ENCODE measurements at places on chromosomes 2 and 18.

DNA sequence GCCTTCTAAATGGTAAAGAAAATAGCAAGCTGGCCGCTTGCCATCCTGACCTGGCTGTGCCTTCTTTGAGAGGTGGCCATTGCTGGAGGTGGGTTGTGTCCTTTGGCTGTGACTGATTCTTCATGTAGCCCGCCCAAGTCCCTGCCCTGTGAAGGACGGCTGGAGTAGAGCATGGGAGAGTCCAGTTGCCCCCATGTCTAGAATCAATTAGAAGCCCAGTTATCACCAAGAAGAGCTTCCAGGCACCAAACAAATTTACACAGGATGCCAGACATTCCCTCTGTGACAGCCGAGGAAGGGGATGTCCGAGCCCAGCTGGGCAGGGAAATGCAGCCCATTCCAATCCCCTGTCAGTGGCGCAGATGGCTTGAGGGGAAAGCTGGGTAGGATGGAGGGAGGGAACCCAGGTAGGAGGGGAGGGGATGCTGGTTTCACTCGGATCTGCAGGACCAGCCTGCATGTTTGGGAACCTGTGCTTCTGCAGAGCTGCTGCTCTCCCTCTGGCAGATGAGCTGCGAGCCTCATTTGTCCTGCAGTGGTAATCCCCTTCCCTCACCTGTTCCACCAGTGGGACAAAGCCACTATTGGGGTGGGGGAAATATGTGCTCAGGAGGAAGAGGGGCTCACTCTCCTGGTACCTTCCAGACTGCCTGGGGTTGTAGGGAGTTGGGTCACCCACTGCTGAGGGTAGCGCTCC is 25.7 kb upstream of the ASB18 start:
- no peak for DNase-seq

- DNase-seq, result peak; percentile 84
Measured at GRCh38 chr2:135694711-135695110, 46.9 kb upstream of the UBXN4 start.

DNA sequence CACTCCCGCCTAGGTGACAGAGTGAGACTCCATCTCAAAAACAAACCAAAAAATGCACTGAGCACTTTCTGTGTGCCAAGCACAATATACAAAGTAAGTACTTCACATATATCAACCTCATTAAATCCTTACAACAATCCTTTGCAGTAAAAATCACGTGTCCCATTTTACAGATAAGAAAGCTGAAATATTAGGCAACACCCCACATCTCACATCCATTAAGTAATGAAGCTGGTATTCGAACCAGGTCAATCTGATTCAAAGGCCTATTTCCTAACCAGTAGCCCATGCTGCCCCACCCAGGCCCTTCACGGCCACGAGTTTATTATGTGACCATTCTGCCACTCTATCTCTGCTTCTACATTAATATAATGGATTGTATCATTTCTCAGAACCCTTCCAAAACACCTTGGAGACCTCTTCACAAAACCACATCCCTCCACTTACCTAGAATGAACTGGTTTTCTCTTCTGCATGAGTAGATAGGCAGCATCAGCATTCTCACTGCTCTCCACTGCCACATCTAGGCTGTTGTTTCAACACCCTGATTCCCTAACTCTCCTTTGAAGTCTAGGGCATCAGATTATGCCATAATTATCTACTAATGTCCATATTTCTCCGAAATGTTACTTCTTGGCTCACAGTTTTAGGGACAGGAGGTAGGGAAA is 3.1 kb upstream of the EXOC6B start:
- DNase-seq, result no peak

- no peak for DNase-seq
Measured at GRCh38 chr2:206341396-206341795, 66.9 kb downstream of the ZDBF2 start.

DNA sequence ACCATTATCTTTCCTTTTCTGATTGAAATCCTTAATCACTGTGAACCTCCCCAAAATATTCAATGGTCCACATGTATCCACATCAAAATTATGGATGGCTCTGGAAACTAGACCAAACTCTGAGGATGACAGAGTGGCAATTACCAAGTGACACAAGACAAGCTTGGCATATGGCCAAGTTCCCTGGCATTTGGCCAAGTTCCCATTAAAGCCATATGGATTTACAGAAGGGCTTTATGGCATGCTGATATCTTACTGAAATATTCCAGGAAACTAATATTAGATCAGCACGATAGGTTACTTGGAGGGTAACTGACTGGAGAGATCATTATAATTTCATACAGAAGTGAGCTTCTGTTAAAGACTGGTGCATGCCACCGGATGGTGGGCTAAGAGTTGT is 21.9 kb upstream of the CERS6 start:
- no peak for DNase-seq

DNA sequence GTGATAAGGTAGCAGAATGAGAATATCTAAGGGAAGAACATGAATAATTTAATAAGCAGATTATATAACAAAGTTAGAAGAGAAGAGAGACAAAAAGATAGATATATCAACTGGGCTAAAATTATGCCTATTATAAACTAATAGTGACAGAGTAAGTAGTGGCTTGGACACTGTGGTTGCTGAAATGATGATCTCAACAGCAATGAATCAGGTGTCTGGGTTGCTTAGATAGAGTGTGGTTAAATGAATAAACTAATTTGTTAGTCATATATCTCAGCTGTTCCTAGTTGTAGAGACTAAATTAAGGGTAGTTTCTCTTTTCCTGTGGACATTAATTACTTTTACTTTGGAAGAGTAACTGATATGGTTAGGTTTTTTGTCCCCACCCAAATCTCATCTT is 1485.4 kb upstream of the CELF4 start:
- DNase-seq, result no peak

GRCh38 chr2:69567157-69567908 is 76.2 kb downstream of the AAK1 start:
- DNase-seq, result no peak

DNA sequence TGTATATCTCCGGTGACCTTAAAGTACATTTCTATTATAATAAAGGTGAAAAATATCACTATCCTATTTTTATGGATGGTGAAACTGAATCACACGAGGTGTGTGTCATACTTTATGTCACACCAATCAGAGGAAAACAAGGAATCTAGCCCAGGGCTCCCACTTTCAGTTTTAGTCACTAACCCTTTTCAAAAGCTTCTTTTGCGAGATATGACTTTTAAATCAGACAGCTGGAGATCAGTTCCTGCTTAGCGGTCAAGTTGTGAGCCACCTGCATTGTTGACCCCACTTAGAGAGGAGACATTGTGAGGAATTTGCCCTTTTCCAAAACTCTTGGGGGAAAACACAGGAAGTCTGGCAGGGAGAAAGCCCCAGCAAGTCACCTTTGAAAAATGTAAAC is 70.5 kb downstream of the CPS1 start:
- peak; percentile 6 for DNase-seq

- no peak for DNase-seq
Measured at GRCh38 chr2:239377591-239377990, 23.2 kb downstream of the HDAC4 start.

- DNase-seq, result no peak
Measured at GRCh38 chr18:49041435-49042245, 90.9 kb upstream of the SMAD7 start.

DNA sequence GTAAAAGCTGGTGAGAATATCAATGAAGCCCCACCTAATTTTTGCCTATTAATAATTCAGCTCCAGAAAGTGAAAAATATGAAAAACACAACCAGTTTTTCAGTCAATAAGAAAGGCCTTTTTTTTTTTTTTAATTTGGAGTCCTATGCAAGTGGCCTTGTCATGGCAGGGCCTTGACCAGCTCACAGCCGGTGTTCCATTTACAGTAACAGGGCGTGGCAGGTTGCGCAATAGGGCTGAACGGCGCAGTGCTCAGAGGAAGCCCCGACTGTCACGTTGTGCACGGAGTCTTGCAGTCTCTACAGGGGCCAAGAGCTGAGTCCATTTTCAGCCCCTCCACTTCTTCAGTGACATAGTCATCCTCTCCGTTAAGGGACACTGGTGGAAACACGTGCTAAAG is 184.1 kb upstream of the FN1 start:
- no peak for DNase-seq

- no peak for DNase-seq
Measured at GRCh38 chr2:195117011-195117410, 540.0 kb upstream of the SLC39A10 start.

DNA sequence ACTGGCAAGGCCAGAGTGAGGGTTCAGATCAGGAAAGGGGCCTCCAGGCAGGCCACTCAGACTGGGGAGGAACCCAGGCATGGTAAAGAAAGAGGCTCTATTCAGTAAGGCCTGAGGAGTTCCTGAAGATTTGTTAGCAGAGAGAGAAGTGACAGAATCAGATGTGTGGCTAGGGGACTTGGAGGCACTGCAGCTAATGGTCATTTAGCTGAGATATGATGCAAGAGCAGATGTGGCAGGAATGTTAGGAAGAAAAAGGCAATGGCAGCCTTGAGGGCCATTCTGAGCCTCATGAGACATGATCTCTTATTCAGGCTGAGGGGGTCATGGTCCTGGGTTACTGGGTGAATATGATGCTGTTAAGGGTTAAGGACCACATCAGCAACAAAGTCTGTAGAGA is 73.4 kb downstream of the CCDC93 start:
- no peak for DNase-seq

DNA sequence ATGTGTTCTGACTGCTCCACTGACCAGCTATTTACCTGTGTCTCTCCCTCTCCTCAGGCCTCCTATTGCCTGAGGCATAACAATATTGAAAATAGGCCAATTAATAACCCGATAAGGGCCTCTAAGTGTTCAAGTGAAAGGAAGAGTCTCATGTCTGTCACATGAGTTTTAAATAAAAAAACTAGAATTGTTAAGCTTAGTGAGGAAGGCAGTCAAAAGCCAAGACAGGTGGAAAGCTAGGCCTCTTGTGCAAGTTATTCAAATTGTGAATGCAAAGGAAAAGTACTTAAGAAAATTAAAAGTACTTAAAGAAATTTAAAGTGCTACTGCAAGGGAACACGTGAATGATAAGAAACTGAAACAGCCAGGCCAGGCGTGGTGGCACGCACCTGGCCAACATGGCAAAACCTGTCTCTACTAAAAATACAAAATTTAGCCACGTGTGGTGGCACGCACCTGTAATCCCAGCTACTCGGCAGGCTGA is 44.9 kb upstream of the TAF4B start:
- DNase-seq, result no peak

- no peak for DNase-seq
Measured at GRCh38 chr18:76923485-76924085, 101.2 kb downstream of the ZNF236 start.

DNA sequence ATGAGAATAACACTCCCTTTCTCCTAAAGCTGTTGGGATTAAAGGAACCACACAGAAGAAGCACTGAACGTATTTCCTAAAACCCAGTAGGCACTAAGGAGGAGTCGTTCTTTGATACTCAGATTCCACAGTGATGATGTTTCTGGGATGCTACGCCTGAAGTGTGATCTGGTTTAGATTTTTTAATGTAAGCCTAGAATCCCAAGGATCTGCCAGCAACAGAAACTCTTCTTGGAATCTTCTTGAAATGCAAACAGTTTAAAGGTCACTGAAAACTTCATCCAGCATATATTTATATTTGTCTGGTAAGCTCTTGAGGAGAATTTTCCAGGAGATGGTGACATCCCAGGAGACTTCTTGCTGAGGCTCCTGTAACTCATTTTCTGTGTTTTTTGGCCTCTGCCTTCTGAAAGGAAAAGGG is 247.6 kb upstream of the TRIB2 start:
- no peak for DNase-seq

- DNase-seq, result no peak
Measured at GRCh38 chr18:9094307-9095226, 7.9 kb upstream of the NDUFV2 start.

GRCh38 chr2:166516712-166517303 is 22.8 kb upstream of the SCN7A start:
- DNase-seq, result peak; percentile 3

DNA sequence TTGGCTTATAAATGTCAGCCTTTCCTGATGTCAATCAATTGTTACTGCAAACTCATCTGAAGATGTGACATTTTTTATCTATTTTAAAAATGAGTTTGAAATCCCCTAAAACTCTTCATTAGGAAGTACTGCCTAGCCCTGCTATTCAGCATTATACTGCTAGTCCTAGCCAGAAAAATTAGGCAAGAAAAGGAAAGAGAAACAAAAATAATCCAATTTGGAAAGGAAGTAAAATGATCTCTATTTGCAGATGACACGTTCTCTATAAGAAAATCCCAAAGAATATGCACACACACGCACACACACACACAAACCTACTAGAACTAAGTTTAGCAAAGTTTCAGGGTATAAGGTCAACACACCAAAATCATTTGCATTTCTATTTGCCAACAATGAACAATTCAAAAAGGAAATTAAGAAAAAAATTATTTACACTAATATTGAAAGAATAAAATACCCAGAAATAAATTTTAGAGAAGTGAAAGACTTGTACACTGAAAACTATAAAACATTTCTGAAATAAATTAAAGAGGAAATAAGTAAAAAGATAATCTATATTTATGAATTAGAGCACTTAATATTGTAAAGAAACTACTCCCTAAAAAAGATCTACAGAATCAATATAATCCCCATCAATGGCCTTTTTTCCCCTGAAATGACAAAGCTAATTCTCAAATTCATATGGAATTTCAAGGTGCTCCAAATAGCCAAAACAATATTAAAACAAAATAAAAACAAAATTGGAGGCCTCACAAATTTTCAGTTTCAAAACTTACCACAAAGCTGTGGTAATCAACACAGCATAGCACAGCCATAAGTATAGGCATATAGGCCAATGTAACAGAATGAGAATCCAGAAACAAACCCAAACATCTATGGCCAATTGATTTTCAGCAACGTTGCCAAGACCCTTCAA is 433.7 kb upstream of the TRIB2 start:
- no peak for DNase-seq

DNA sequence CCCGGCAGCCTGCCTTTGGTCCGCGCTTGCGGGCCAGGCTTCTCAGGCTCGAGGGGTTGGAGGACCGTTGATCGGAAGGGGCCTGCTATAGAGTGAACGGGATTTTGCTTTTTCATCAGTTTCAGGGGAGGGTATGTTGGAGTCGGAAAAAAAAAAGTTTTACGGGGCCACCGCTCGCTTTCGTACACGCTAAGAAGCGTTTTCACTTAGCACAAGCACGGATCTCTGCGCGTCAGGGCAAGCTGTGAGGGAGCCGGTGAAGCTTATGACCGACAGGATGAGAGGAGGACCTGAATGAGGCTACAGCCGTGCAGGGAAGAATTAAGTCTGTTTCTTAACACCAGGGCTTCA is 443 bp downstream of the CPSF3 start:
- DNase-seq, result no peak

- no peak for DNase-seq
Measured at GRCh38 chr2:205235434-205235833, 446.9 kb upstream of the NRP2 start.

DNA sequence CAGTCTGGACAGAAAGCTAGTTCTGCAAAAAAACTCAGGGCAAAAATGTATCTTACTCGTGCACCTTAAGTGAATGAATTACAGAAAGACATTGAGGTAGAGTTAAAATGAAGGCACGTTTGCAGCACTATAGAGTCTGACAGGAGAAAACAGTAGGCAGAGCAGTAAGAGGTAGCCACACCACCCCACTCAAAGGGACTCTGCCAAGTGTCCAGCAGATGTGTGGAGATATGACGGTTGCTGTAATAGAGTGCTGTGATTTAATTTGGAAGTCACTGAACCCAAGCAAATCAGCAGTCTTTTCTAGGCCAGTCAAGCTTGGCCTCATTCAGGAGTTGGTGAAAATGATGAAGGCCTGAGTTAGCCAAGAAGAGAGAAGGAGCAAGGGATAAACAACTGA is 464.4 kb downstream of the PTPRM start:
- DNase-seq, result no peak

Measured in COLO829 (cell line).